ENCODE measurements at places on chromosomes 1 and 21.

DNA sequence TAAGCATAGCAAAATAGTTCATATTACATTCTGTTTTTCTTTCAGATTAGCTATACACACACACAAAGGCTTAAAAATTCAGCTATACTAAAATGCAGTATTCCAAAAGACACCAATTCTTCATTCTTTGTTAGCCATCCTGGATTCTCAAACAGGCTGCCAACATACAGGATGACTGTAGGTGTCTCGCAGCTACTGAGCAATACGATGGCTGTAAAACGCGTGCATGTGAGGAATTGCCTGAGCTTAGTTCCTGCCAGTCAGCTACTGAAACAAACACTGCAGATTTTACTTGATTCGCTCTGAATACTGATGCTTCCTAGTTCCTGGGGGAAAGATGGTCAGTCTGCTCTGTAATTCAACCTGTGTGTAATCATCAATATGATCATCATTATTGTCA lies 24.7 kb upstream of the HMGN1 start:
- DNase-seq = no peak

GRCh38 chr1:47618222-47618720 lies 180.4 kb downstream of the FOXD2 start:
- DNase-seq = no peak

DNA sequence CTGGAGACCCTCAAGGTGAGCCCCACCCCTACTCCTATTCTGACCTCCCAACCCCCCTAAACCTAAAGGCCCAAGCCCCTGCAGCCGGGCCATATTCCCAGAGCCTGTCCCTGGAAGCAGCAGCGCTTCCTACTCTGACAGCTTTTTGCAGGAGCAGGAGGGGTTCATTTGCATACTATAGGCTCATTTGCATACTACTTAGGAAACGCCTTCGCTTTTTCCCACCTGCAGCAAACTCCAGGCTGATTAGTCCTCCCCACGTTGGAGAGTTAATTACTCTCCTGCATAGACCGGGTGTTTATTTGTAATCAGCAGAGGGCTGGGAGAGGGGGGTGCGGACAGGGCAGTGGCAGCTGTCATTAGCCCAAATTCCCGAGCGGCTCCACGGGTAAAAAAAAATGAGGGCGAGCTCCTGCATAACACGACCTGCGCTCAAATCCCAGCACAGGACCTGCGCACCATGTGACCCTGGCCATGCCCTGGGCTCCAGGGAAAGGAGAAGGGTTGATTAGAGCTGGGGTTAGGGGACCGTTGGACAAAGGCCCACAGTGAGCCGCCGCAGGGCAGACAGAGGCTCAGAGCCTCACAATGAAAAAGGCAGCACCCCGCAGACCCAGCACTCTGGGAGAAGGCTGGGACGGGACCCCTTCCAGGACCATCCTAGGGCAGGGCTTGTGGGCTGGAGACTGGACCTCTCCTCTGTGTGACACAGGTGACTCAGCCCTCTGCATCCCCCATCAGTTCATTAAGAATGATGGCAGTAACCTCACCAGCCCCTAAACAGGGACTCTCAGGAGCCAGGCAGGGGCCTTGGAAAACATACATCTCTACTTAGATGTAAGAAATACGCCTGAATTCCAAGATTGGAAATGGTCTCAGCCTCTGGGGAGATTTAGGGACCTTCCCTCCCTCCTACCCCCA lies 9.9 kb upstream of the C1QA start:
- no peak for DNase-seq

GRCh38 chr1:243596431-243597062 lies 253.5 kb downstream of the AKT3 start:
- DNase-seq = no peak

DNA sequence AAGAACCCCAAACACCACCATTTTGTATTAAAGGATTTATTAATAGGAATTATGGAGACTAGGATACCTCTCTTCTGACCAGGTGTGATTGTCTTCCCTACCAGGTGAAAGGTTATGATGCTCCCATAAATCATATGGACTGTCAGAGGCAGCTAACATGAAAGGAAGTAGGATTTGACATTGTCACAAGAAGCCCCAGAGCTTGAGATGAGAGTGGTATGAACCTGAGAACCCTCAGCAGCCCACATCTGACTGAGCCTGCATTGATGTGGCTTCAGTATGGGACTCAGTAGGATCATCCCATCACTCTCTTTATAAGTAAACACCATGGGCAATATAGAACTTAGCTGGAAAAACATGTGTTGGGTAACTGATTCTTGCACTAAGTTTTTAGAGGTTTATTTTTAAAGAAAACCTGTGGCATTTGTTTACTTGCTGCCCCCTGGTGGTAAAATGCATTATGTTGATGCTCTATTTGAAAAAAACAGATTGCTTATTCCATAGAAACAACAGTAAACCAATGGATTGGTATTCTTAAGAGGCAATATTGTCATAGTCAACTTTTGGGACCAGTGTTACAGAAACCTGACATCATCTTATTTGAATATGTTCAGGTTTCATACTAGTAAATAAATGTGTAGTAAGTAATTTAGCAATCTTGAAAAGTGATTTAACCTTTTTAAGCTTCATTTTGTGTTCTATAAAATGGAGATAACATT lies 16.6 kb upstream of the CACYBP start:
- DNase-seq = no peak

DNA sequence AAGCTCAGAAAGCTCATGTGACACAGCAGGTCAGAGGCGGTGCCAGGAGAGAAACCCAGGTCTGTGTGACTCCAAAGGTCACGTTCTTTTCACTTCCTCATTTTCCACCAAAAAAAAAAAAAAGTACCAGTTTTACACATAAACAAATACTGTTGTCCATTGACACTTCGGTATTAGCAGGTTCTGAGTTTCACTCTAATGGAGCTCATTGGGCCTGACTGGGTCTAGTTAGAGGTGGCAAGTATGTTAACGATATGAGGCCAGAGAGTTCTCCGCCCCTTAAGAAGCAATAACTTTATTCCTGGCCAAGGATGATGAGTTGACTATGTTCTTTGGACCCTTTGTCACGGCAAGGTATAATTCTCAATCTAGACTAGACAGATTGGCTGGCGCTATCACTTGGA lies 30.0 kb upstream of the SDE2 start:
- no peak for DNase-seq

DNA sequence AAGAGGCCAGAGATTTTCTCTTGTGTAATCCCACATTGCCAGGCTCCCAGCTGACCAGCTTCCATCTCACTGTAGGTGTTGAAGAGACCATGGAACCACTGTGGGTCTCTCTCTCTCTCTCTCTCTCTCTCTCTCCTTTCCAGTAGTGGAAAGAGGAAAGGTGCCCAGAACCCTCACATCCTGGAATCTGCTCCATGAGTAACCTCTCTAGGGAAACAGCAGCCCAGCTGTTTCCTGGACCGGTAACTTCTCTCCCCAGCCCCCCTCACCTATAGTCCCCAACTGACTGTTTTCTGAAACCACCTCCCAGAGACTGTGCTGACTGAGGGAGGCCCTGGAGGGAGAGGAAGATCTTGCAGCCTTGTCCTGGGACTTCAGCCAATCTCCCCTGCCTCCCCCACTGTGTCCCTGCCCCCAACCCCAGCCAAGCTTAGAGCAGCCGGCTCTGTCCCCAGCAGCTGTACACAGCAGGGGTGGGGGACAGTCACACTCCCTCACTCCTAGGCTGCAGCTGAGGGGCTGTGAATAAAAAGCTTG lies 20.6 kb upstream of the SLC45A3 start:
- no peak for DNase-seq

- no peak for DNase-seq
Observed at GRCh38 chr1:42418516-42418915, 37.3 kb downstream of the ZMYND12 start.

- no peak for DNase-seq
Observed at GRCh38 chr1:220386494-220387195, 114.4 kb upstream of the RAB3GAP2 start.

DNA sequence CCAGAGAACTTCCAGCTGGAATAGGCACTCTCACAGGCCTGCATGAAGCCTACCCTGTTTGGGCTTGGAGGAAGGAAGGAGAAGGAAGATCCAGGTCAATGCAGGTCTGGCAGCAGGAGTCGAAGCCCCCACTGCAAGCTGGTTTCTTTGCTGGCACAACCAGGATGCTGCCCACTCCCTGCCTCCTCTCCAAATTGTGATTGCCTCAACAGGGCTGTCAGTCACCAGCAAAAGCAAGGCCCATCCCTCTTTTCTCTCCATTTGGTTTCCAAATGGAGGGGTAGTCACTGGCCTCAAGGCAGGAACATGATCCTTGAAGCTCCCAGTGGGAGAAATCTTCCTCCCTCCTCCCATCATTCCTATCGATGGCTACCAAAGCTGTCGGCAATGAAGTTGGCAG lies 37.0 kb downstream of the PACC1 start:
- no peak for DNase-seq

DNA sequence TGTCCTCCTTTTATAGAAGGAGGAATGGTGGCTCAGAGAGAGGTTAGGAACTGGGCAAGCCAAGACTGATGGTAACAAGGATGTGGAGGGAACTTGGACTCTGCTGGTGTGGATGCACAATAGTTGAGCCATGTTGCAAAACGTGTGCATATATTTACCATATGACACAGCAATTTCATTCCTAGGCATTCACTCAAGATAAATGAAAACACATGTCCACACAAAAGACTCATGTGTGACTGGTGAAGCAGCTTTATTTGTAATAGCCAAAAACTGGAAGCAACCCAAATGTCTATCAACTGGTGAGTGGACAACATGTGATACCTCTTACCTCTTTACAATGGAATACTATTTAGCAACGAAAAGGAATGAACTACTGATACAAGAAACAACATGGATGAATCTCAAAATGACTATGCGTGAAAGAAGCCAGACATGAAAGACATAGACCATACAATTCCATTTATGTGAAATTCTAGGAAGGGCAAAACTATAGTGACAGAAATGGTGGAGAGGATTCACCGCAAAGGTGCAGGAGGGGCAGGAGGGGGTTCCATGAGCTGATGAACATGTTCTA lies 36.2 kb downstream of the CAMK2N1 start:
- DNase-seq = no peak

GRCh38 chr21:46057111-46057709 lies 40.7 kb upstream of the COL6A2 start:
- no peak for DNase-seq

DNA sequence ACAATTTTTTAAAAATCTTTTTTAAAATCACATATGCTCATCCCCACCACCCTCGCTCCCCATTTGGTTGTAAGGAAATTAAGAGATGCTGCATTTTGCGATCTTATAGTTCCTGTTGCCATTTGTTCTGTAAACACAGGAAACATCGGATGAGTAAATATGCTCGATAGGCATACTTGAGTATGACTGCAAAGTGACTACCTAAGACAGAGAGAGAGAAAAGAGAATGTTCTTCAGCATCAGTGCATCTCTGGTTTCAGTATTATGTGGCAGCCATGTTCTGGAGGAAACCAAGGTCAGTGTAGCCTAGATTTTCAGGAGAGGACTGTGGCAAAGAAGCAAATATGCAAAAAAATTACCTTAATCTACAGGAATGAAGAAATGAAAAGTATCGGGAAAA lies 265.5 kb upstream of the FMN2 start:
- no peak for DNase-seq

DNA sequence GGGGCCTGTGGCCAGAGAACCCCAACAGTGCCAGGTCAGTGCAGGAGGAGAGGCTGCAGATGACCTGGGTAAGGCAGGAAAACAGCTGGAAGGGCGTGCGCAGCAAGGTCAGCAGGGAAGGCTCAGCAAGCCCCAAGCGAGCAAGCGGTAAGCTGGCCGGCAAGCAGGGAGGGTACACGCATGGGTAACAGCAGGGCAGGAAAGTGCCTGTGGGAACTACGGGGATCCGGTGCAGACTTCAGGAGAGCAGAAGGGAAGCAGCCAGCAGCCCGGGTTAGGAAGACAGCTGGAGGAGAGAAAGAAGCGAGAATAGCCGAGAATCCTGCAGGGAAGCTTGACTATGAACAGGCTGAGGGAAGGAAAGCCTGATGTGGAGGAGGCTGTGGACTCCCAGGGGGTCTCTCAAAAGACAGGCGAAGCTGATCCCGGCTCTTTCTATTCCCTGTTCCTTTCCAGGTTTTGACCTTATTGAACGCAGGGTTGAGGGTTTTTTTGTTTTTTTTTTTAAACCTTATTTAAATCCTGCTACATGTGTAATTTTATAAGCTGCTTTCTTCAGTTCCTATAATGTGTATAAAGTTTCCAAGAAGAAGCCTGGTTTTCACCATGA lies 20.9 kb downstream of the UMODL1 start:
- DNase-seq = no peak

DNA sequence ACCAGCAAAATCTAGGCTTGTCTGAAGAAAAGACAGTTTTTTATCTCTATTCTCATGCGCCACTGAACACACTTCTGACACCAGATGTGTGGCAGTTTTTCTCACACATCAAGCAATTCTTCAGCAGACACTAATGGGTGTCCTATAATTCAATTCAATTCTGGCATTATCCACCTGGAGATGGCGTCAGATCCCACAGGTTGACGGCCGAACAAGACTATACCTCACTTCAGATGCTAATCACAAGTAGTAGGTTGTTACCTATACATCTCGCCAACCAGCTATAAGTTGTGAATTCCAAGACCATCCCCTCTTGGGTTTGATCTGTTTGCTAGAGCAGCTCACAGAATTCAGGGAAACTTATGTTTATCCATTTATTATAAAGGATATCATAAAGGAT lies 89.9 kb upstream of the ARTN start:
- no peak for DNase-seq

DNA sequence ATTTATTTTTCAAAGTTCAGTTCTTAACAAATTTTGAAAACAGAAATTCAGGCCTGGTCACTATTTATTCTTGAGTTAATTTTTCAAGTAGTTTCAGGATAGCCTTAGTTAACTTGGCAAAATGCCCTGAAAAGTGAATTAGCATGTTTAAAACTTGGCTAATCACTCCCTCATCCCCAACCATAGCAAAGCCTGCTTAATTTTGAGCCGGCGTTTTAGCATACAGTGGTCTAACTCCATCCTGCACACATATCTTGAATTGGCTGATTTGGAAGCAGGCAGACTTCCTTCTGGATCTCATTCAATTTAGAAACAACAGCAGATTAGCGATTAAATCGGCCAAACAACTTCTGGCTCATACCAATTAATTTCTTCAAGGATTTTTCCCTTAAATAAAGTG lies 439.2 kb downstream of the PTBP2 start:
- DNase-seq = no peak

DNA sequence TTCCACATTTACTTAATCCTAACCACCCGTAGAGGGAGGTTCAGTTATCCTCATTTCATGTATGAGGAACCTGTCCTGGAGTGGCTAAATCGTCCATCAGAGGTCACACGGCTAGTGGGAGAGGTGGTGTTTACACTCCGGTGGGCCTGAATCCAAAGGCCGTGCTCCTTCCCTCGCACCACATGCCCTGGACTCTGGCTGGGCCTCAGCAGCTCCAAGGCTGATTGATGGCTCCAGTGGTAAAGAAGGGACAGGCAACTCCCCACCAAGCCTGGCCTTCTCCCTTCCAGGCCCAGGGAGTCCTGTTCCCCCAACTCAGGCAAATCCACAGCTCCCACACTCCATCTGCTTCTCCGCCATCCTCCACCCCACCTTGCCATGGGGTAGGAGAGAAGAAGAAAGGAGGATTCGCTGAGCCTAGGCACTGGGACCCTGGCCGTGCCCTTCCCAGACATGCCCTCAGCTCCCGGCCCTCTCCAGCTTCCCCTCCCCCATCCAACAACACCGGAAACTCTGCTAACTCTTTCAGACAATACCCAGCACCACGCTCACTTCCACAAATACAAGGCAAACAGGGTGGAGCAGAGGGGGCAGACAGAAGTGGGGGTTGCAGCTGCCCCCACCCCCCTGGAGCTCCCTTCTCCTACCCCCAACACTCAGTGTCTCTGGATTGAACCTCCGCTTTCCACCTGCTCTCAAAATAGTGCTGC lies 10.9 kb downstream of the ARHGEF2 start:
- DNase-seq = no peak

GRCh38 chr1:65011983-65012382 lies 45.6 kb upstream of the JAK1 start:
- DNase-seq = no peak

GRCh38 chr21:29378832-29379231 lies 80.1 kb downstream of the BACH1 start:
- no peak for DNase-seq

All from mesothelial cell of epicardium (in vitro differentiated cells).